ENCODE measurements at places on chromosomes 12 and 14. TPM values are rescaled to one million over a fixed set of nuclear protein-coding genes. Genes with fewer than 3 reads are reported as not detected.

The KLHL33 gene
- 0.33 TPM for total RNA-seq

The KRT1 gene
- total RNA-seq: not detected

- DNase-seq: no peak
Measured at GRCh38 chr14:20559461-20559904, 1.4 kb downstream of the RNASE9 start.

DNA sequence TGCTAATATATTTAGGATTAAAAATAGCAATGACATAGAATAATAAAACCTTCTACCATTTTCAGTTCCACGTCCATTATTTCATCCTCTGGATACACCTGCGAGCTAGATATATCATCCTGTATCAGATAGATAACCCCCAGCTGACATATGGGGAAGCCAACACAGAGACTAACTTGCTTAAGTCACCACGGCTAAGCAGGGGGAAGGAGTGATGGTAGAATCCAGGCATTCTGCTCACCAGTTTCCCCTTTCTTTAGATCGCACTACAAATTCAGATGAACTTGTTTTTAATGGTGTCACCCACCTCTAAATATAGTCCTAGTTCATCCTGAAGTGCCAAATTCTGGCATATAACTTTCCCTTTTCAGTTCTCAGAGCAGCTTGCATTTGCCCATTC is 110.1 kb downstream of the TXNDC16 start:
- DNase-seq: no peak

The ASCL1 gene
- not detected for total RNA-seq

DNA sequence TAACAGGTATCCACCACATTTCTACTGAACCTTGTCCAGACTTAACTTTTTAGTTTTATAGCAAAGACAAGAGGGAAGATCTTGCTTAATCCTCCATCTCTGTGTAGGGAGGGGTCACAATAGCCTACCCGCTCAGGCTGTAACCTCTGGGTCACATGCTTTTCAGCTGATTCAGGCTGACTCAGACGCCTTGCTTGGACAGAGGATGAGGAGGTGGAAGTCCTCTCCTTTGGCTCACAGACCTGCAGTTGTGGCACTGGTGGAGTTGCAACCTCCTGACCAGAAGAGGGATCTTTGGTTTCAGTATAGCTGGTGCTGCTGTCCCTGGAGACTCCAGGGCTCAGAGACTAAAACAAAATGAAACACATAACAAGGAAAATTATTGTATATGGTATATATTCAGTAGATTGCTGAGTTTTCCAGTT is 16.2 kb downstream of the ACIN1 start:
- DNase-seq: no peak

- DNase-seq: no peak
Measured at GRCh38 chr12:119695034-119695433, 27.1 kb downstream of the PRKAB1 start.

- DNase-seq: no peak
Measured at GRCh38 chr12:20450591-20451180, 82.3 kb downstream of the PDE3A start.

DNA sequence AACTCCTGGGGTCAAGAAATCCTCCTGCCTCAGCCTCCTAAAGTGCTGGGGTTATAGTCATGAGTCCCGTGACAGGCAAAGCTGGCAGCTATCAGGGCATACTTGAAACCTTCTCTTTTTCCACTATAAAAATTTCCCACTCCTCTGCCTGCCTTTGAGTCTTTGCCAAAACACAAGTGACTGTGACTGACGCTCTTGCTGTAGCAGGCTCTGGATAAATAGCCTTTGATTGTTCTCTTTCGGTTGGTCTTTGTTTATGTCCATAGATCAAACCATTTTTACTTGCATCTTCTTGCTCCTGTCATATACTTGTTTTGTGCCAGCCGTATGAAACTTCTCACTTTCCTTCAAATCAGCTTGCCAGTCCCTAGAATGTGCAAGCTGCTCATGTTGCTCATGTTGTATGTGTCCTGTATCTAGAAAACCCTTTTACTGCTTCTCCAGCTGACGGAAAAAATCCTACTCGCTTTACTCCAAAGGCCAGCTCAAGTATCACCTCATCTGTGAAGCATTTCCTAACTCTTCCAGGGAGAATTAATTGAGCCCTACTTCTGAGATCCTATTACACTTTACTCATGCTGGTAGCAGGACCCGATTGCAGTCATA is 73.1 kb downstream of the RESF1 start:
- DNase-seq: no peak

DNA sequence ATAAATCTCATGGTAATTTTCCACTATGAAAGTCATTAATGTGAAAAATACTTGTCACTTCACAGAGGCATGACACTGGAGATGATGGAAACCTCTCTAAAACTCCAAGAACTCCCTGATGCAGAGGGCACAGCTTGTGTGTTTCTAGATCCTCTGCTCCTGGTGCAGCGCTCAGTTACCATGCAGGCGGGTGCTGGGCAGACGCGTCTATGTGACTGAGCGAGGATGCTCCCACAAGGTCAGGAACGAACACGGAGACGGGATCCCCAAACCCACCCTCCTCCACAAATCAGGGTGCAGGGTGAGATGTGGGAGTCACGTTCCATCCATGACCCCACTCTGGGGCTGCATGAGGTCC is 81.5 kb downstream of the CCDC88C start:
- no peak for DNase-seq

GRCh38 chr14:89209558-89209957 is 207.5 kb downstream of the FOXN3 start:
- no peak for DNase-seq

DNA sequence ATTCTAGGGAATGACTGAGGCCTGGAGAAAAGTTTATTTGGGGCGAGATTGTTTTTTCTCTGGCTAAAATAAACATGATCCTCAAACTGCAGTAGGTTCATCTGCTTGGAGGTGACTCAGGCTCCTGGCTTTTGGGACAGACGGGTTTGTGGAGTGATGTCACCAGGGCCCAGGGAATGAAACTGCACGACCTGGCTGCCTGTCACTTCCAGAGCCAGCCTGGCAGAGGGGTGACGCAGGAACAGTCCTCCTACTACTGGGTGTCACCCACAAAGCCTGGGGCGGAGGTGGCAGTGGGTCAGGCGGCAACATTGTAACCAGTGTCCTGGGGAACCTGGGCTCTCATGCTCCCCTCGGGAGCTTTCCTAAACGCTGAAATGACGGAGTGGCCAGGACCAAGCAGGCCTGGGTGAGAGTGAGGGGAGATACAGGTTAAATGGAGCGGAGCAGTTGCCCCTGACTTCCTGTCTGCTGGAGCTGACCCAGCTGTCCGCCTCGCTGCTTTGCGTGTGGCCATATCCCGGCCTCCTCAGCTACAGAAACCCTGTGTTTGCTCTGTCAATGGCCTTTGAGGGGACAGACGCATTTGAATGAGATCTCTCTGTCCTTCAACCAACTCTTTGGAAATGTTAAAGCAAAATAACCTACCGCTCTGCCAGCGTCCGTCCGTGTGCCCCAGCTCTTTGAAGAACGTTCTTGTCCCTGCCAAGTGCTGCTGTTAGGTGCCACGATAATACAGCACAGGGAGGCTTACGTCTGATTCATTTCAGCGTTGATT is 6.5 kb downstream of the HIP1R start:
- DNase-seq: no peak

DNA sequence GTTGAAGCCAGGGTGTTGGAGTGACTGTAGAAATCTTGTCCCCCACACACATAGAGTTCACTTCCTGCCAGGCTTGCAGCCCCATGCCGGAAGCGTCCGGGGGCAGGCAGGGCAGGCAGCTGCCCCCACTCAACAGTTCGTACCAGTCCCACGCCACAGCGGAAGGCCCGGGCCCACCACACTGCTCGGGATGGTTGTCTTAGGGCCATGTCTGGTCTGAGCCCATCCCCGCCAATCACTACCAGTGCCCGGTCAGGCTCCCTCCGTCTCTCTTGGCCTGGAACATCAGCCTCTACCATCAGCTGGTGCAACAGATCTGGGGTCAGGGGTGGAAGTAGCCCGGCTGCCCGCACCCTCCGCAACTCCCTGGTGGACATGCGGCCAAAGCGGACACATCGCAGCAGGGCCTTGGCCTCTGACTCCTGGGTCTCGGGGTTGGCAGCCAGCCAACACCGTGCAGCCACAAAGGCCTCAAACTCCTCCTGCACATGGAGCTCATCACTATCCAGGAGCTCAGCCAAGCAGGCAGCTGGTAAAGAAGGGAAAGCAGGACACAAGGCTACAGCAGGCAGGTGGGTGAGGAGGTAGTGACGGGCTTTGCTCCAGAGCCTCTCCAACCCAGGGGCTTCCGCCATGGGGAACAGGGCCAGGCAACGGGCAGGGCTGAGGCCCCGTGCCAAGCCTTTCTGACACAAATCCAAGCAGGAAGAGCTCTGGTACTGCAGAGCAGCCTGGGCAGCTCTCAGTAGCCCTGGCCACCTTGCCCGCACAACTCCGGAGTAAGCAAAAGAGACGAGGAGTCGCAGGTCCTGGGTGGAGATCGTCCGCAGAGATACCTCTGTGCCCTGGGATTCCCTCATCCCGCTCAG is 5.9 kb downstream of the KLHL33 start:
- DNase-seq: peak; percentile 39

DNA sequence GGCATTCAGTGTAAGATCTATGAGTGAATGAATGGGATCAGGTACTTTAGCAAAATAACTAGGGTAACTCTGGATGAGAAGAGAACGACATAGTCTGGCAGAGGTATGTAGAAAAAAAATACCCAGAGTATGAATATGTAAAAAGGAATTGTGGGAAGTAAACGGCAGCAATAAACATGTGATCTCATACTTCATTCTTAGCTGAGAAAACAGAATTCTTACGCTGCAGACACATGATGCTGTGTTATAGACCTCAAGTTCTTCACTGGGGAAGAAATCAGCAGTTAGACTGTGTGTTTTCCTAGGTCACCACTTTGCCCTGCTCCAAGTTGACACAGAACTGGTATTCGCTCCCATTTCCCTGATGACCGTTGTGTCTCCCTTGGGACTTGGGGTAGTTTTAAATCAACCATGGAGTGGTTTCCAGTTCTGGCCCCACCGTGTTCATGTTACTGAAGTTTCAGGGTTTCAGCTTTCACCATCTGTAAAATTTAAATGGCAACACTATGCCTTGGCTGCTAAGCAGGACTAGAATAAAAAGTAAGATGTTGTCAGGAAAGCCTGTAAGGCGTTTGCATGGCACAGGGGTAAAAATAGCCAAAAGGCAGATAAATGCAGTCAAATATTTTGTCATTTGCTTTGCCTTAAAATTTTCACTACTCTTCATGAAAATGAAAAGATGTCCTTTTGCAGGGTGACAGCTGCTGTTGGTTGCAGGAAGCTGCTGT is 223.7 kb downstream of the PELI2 start:
- no peak for DNase-seq

- DNase-seq: no peak
Measured at GRCh38 chr12:57330992-57331391, 80.0 kb upstream of the STAC3 start.

GRCh38 chr14:91406451-91406850 is 11.2 kb downstream of the CCDC88C start:
- no peak for DNase-seq

The TTC9 gene
- 1.9 TPM for total RNA-seq

The FGF6 gene
- not detected for total RNA-seq
